Stimulated activated CD4-positive, alpha-beta T cell treated with anti-CD3 and anti-CD28 coated beads, Interleukin-4, amount 100 ng/mL, for 24 hours (primary cell): ENCODE measurements at places on chromosomes 2 and 18.

GRCh38 chr2:177195194-177195593 lies 17.4 kb upstream of the HNRNPA3 start:
- DNase-seq, result no peak

- no peak for DNase-seq
These were observed 181.2 kb downstream of the ATAD2B start for GRCh38 chr2:23745726-23746105.

- no peak for DNase-seq
These were observed 74.4 kb upstream of the TRIB2 start for GRCh38 chr2:12642332-12642731.

DNA sequence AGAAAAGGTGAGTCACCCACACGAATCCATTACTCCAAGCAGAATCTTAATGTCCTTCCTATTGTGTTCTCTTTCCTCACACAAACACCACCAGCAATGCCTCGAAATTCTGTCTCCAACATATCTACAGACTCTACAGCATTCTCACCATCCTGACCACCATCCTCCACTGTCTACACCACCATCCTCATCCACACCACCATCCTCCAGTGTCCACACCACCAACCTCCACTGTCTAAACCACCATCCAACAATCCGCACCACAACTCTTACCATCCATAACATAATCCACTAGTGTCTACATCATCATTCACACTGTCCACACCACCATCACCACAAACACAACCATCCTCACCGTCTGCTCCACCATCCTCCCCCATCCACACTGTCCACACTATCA lies 121.6 kb upstream of the ALKAL2 start:
- DNase-seq, result no peak

GRCh38 chr2:183505911-183506310 lies 381.7 kb downstream of the NUP35 start:
- no peak for DNase-seq

- DNase-seq, result no peak
These were observed 60.1 kb downstream of the SPIRE1 start for GRCh38 chr18:12597760-12598159.

DNA sequence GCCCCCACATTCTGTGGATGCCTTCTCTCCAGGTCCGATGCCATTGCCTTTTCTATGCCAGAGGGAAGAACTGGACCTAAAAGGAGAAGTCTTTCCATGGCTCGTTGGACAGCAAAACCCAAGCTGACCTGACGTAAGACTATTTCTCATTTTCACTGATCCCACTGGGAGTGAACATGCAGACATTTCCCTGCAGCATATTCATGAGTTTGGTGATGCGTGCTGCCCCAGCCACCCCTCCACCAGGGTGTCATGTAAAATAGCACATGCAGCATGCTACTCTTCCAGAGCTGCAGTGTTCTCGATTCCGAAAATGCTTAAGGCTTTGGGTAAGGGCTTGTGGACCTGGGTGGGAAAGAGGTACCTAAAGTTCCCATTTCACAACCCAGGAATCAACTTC lies 221.2 kb downstream of the UXS1 start:
- DNase-seq, result no peak

- peak; percentile 13 for DNase-seq
These were observed 81.8 kb downstream of the INO80D start for GRCh38 chr2:206004004-206004693.

GRCh38 chr18:53382870-53383269 lies 841.6 kb downstream of the MBD2 start:
- no peak for DNase-seq

GRCh38 chr2:88345842-88346241 lies 106.7 kb downstream of the FOXI3 start:
- DNase-seq, result no peak

- DNase-seq, result peak; percentile 88
These were observed 3.4 kb downstream of the WDFY1 start for GRCh38 chr2:223941579-223942277.

DNA sequence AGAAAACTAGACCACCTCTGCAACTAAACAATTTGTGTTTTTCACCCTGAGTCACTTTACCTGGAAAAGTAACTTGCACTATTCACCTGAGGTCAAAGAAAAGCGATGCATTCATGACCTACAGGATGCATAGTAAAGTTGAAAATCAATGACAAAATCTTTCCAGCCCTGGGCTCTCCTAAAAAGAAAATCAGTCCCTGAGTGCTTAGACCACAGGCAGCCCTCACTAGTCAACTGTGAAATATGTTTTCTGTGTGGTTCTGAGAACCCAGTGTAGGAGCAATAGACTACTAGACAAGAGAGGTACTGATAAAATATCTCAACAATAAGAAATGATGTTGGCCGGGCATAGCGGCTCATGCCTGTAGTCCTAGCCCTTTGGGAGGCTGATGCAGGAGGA lies 133.1 kb downstream of the TXNL1 start:
- DNase-seq, result no peak

DNA sequence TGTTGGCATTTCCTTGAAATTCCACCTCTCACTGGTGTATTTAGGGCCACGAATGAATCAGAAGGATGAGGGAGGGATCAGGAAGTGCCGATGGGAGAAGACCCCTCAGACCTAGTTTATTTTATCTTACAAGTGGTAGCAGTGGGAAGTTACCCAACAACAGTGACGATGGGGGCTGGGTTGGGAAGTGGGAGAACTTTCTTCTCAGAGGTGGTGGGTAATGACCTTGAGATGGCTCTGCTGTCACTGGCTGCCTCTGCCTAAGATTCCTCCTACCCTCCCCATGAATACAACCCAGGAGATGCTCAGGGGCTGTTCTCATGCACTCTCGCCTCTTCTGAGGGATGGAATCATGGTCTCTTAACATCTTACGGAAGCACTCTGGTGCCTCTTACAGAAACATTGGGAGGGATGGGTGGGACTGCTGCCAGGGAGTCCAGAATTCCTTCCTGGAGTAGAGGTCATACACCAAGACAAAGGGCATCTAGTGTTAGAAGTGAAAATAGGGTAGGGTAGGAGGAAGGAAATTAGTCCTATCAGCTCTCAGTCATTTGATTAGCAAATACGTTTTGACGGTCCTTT lies 58.5 kb upstream of the TXNDC2 start:
- no peak for DNase-seq

DNA sequence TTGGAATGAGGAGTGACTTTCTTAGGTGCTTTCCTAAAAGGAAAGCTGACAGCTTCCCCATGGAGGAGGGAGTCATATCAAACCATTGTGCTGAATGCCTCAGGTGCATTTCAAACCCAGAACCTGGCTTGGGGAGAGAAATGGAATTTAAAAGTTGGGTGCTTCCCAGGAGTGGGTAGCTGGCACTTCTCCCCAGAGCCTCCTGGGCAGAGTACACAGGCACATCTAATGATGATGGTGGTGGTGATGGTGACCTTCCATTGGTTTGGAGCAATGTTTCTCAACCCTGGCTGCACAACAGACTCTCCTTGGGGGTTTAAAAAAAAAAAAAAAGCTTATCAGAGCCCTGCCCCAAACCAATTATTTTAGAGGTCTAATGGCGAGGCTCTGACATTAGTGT lies 8.3 kb downstream of the FOSL2 start:
- DNase-seq, result no peak

DNA sequence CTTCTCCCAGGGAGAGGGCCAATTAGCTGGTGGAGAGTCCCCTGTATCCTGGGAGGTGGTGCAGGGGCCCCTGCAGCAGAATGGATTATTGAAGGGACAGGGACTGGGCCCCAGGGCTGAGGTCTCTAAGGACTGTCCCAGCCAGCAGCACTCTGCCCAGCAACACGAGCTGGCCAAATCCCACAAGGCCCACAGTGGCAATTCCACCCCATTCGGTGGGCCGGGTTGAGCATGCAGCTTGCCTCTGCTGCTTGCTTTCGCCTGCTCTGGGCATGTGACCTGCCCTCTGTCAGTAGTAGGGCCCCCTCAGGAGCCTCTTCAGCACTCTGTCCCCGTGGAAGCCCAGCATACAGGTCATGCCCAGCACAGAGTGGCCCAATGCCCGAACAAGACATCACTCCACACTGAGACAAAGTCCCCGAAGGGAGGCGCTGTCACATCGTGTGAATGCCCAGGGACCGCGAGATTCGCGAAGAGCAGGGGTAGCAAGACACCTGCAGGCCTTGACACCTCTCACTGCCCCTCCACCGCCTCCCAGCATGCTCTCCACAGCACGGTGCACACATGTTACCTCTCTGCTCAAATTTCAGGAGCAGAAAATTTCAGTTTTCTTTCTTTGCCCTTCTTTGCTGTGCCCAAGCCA lies 65.4 kb downstream of the CRACDL start:
- DNase-seq, result no peak

GRCh38 chr2:103123516-103123915 lies 361.7 kb downstream of the TMEM182 start:
- DNase-seq, result no peak

- DNase-seq, result no peak
These were observed 3.1 kb downstream of the ALPK2 start for GRCh38 chr18:58625839-58626238.

- no peak for DNase-seq
These were observed 169.8 kb upstream of the ERBB4 start for GRCh38 chr2:212708355-212708754.

DNA sequence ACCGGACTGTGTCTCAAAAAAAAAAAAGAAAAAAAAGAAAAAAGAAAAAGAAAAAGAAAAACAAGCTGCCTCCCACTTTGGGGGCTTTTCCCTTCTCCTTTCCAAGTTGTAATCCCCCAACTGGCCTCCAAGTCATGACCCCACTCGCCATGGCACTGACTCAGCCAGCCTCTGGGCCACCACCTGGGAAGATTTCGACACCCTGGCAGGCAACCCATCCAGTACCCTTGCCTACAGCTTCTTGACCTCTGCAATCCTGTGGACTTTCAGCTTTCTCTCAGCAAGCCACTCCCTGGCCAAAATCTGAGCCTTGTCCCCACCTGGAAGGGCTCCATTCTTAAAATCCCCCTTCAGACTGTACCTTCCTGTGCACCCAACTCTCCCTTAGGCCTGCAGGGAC lies 22.3 kb upstream of the FOSL2 start:
- no peak for DNase-seq

DNA sequence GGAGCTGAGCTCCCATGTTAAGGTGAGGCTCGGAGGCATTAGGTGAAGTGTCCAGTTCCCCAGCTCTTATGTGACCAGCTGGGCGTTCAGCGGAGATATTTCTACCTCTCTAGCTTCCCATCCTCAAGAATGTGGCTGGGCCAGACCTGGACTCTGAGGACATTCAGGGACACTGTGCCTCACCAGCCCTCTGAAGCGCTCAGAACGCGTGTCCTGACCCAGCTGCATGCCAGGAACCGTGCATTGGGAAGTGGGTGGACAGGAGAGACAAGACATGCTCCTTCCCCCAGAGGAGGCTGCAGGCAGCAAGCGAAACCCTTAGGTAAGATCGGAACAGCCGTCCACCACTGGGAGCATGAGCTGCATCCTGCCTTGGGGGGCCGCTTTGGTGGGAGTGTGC lies 38.0 kb upstream of the GPAT2 start:
- DNase-seq, result no peak

GRCh38 chr2:71500426-71501079 lies 47.2 kb downstream of the DYSF start:
- DNase-seq, result no peak

GRCh38 chr18:35253655-35254287 lies 12.9 kb downstream of the ZNF397 start:
- no peak for DNase-seq

DNA sequence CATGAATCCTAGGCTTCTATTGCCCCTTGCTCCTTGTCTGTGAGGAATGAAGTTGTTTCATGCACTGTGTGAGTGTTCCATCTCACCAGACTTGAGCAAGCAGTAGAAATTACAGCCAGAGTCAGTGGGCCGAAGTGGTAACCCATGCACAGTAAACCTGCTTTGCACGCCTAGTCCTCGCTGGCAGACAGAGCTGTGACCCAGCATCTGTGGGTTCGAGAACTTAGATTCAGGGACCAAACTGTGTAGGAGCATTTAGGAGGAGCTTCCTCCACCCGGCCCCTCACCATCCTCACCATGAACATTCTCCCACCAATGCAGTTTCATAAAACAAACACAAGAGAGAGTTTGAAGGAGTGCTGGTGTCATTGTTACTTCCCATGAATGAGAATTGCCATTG lies 21.6 kb upstream of the TEX51 start:
- no peak for DNase-seq

- DNase-seq, result peak; percentile 55
These were observed 371.1 kb upstream of the ID2 start for GRCh38 chr2:8310557-8311455.

- DNase-seq, result peak; percentile 60
These were observed at the start of gene HMSD for GRCh38 chr18:63949068-63949737. TSS of gene HMSD (plus strand) at chr18:63949301. CDS start at chr18:63953456, 4,155 bp downstream.

DNA sequence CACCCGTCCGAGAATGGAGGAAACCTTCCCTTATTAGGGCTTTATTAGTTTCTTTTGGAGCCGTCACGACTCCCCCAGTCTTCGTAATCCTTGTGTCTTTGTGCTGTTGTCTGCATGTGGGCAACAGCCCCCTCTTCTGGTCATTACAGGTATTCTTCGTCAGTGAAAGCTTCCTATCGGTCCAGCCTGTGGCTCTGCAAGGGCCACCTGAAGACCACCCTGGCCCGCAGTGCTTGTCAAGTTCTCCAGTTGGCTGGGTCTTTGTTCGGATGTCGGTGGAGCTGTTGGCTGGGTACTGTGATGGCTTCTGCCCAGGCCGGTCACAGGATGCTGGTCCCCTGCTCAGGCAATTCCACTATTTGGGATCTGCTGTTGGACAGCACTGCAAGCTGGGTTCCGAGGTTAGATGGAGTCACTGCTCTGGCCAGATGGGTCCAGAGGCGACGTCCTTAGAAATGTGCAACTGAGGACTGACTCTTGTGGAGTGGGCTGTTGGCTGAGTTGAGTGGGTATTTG lies 19.2 kb downstream of the E2F6 start:
- DNase-seq, result peak; percentile 49

DNA sequence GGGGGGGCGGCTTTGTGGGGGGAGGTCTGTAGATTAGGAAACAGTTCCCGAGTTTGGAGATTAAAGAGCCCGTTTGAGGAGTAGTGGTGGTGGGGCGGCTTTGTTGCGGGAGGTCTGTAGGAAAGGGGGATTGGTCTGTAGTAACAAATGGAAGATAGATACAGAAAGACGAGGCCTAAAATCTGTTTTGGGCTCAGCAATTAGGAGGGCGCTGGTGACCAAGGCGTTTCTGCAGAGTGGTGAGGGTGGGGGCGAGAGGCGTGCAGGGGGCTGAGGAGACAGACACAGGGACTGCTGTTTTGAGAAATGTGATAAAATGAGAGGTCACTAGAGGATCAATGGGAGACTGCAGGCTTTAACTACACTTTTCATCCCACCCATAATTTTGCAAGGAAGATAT lies 1.6 kb upstream of the ADNP2 start:
- DNase-seq, result no peak

DNA sequence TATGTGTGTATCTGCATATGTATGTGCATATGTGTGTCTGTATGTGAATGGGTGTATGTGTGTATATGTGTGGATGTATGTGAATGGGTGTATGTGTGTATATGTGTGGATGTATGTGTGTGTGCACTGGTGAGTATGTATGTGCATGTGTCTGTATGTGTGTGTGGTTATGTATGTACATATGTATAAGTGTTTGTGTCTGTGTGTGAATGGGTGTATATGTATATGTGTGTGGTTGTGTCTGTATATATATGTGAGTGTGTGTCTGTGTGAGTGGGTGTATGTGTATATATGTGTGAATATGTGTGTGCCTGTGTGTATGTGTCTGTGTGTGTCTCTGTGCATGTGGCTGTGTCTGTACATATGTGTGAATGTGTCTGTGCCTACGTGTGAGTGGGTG lies 748.4 kb upstream of the HS6ST1 start:
- no peak for DNase-seq

GRCh38 chr2:133774654-133775015 lies 206.4 kb upstream of the NCKAP5 start:
- no peak for DNase-seq
